Right lobe of liver (tissue), 6 donors: ENCODE measurements at places on chromosomes 6 and 20.

DNA sequence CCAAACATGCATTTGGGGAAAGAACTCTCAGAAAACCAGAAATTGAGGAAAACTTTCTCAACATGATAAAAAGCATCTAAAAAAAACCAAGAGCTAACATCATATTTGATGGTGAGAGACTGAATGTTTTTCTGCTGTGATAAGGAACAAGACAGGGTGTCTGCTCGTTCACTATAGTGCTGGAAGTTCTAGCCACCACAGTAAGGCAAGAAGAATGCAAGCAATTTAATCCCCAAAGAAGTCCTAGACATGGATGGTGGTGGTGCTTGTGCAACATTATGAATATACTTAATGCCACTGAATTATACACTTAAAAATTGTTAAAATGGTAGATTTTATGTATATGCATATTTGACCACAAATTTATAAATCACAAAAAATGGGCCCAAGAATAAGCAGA lies 53.4 kb downstream of the LYRM2 start:
- no peak for DNase-seq

DNA sequence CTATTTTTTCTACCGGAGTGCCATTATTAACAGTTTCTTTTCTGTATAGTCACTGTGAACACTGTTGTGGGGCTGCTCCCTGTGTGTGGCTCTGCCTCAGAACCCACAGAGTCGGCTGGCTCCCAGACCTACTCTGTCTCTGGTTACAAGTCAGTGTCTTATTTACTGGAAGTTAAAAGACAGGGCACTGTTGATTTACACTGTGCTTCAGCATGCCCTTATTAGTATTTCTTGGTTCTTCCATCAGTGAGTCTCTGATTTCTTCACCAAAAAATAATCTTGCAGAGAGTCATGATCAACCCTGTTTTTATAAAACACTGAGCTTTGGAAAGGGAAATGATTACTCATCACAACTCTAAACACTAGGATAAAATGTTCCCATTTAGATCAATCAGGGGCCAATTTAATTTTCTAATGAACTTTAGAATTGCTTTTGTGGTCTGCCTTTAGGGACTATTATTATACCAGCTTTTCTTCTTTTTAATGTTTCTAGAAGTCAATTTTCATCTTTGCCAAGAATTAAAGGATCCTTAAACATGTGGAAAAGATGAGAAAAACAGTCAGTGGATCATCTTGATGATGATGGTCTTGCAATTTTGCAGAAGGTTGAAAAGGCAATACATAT lies 92.6 kb downstream of the UTRN start:
- no peak for DNase-seq

- no peak for DNase-seq
These were observed 6.6 kb downstream of the SLC2A4RG start for GRCh38 chr20:63745961-63746731.

GRCh38 chr20:17934141-17934862 lies 34.3 kb downstream of the SNX5 start:
- no peak for DNase-seq

DNA sequence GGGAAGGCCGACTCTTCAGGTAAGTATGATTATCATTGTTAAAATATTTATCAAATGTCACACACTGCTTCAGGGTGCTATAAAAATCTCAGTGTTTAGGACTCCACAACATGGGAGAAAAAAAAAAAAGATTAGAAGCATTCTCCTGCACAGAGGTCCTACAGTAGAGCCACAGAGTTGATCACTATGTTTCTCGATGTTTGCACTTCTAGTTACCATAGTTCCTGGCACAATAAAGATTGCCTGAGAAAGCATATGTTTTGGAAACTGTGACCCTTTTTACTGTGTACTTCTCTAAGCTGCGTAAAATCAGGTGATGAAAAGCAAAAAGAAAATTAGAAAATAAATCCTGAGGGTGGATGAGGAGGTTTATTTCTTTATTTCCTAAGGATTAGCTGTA lies 269.9 kb upstream of the SYNCRIP start:
- DNase-seq = no peak

DNA sequence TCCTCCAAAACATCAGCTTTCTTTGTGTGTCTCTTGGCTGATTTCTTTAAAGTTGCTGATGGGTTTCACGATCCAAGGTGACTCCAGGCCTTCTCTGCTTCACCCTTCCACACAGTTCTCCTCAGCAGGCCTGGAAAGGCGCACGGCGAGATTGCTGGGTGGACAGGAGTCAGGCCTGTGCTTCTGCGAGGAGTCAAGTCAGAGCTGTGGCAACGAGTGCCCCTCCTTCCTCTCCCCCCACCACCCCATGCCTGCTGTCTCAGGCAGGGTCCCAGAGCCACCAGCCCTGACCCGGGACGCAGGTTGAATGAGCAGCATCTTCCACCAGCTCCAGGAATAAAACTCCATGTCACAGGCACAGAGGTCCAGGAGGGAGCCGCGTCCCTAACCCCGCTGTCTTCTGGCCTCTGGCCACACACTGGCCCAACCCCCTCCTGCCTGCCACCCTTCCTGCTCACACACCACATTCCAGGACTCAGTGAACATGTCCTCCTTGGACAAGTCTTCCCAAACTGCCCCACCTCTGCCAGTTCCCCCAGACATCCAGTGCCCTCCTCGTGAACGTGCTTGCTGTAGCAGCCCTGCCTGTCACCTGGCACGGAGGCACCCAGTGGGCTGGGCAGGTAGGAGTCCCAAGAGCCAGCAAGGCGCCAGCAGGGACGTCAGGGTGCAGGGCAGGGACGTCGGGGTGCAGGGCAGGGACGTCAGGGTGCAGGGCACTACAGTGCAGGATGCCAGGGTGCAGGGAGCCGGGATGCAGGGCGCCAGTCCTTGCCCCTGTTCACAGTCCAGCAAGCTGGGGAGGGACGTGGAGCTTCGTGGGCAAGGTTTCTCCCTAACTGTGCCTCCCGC lies 7.2 kb upstream of the NTSR1 start:
- peak; percentile 41 for DNase-seq
